ENCODE measurements at places on chromosomes 4 and X.

DNA sequence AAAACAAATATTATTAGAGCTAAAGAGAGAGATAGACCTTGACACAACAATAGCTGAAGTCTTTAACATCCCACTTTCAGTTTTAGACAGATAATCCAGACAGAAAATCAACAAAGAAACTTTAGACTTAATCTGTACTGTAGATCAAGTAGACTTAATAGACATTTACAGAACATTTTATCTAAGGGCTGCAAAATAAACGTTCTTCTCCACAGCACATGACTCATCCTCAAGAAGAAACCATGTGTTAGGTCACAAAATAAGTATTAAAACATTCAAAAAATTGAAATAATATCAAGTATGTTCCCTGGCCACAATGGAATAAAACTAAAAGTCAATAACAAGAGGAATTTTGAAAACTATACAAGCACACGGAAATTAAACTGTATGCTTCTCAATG is 1510.3 kb upstream of the PCDH10 start:
- no peaks in the 10 kb centered on the region for H3K4me1 ChIP-seq
- H3K4me3 ChIP-seq, result no peak overlapping the region
- no peak overlapping the region for H3K27ac ChIP-seq
- no peaks in the 10 kb centered on the region for H3K36me3 ChIP-seq

- H3K4me3 ChIP-seq, result no peak overlapping the region
- no peaks in the 10 kb centered on the region for H3K27me3 ChIP-seq
- H3K36me3 ChIP-seq, result no peaks in the 10 kb centered on the region
- H3K4me1 ChIP-seq, result no peaks in the 10 kb centered on the region
Observed at GRCh38 chrX:122913764-122914163, 270.3 kb upstream of the GRIA3 start.

GRCh38 chr4:38046727-38047489 is 86.7 kb downstream of the PTTG2 start:
- no peak overlapping the region for H3K4me3 ChIP-seq
- DNase-seq, result peak; percentile 79
- no peaks in the 10 kb centered on the region for H3K27me3 ChIP-seq
- peaks cover 1% of the 10 kb centered on the region for H3K36me3 ChIP-seq
- no peaks in the 10 kb centered on the region for H3K4me1 ChIP-seq

- H3K4me3 ChIP-seq, result no peak overlapping the region
- H3K36me3 ChIP-seq, result no peaks in the 10 kb centered on the region
Observed at GRCh38 chr4:176360446-176360845, 40.7 kb downstream of the SPCS3 start.

DNA sequence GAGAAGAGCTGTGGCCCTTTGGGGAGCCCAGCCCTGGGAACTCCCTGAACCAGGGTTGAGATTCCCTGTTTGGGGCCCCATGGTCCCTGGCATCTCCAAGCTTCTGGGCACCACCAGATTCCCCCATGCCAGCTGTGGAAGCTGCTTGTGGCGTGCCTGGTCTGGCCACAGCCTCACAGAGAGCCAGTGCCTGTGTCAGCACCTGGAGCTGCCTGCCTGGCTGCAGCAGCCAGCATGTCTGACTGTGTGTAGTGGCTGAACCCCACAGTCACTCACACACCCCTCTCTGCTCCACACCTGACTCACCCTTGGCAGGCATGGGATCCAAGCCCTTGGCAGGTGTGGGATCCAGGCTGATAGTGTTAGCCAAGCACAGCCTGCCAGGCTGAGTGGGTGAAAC is 97.2 kb upstream of the GALNTL6 start:
- no peaks in the 10 kb centered on the region for H3K4me1 ChIP-seq
- H3K4me3 ChIP-seq, result no peak overlapping the region
- no peak for DNase-seq
- H3K27me3 ChIP-seq, result no peaks in the 10 kb centered on the region
- H3K27ac ChIP-seq, result no peak overlapping the region

GRCh38 chr4:56311299-56311975 is 75.9 kb downstream of the AASDH start:
- H3K27ac ChIP-seq, result no peak overlapping the region
- DNase-seq, result peak; percentile 38
- no peaks in the 10 kb centered on the region for H3K4me1 ChIP-seq
- no peaks in the 10 kb centered on the region for H3K36me3 ChIP-seq
- H3K27me3 ChIP-seq, result no peaks in the 10 kb centered on the region

GRCh38 chr4:170137927-170138326 is 48.2 kb upstream of the AADAT start:
- H3K4me1 ChIP-seq, result no peaks in the 10 kb centered on the region
- H3K27ac ChIP-seq, result no peak overlapping the region
- H3K27me3 ChIP-seq, result no peaks in the 10 kb centered on the region
- no peak for DNase-seq
- no peak overlapping the region for H3K4me3 ChIP-seq

- no peak overlapping the region for H3K4me3 ChIP-seq
- H3K27ac ChIP-seq, result no peak overlapping the region
- no peaks in the 10 kb centered on the region for H3K36me3 ChIP-seq
- DNase-seq, result peak; percentile 91
- H3K4me1 ChIP-seq, result peaks cover 11% of the 10 kb centered on the region
Observed at GRCh38 chr4:123304151-123304964, 92.2 kb upstream of the SPRY1 start.

DNA sequence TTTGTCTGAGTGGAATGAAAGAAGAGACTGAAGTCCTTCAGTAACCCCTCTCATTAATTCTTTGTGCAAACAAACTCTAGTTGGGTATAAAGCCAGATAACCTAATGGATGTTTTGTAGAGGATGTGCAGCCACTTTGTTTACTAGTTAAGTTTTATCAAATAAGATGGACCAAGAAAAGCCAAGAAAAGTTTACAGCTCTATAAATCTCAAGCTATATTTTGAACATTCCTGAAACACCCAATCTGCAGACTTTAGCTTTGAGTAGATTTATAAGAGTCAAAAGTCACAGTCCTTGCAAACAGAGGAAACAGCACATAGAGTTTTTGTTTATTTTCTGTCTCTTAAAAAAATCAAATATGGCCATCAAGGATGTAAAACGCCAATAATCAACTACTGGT is 452.9 kb downstream of the SPRY1 start:
- no peaks in the 10 kb centered on the region for H3K27me3 ChIP-seq
- H3K4me1 ChIP-seq, result no peaks in the 10 kb centered on the region
- no peak for DNase-seq
- H3K27ac ChIP-seq, result no peak overlapping the region

DNA sequence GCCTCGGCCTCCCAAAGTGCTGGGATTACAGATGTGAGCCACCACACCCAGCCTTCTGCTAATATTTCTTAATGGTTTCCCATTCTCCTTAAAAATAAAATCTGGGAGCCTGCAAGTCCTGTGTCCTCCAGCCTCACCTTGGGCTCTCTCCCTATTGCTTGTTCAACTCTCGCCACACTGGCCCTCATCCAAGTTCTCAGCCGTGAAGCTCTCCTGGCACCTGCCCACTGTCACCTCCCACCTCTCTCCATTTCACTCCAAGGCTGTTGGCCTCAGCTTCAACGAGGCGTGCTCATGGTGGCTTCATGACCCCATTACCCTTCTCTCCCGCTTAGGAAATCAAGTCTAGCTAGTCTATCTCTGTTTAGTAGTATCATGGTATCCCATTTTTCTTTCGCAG is 9.5 kb upstream of the ETNPPL start:
- no peak overlapping the region for H3K4me3 ChIP-seq
- H3K27ac ChIP-seq, result no peak overlapping the region
- no peaks in the 10 kb centered on the region for H3K27me3 ChIP-seq
- no peaks in the 10 kb centered on the region for H3K4me1 ChIP-seq
- no peaks in the 10 kb centered on the region for H3K36me3 ChIP-seq

DNA sequence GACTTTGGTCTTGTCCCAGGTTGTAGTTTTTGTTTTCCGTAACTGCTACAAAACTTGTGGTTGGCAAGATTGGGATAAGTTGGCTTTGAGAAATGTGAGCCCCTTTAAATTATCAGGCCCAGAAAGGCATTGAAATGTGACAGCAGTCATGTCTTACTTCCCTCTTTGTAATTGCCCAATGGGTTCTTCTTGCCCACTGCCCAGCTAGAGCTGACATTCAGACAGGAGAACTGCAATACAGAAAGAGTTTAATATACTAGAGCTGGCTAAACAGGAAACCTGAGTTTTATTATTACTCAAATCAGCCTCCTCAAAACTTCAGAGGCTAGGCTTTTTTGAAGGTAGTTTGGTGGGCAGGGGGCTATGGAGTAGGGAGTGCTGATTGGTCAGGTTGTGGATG is 288.3 kb downstream of the ZNF674 start:
- H3K36me3 ChIP-seq, result no peaks in the 10 kb centered on the region
- no peak overlapping the region for H3K4me3 ChIP-seq
- no peaks in the 10 kb centered on the region for H3K27me3 ChIP-seq
- no peak for DNase-seq

GRCh38 chr4:131649227-131649626 is 1499.9 kb upstream of the PCDH10 start:
- no peaks in the 10 kb centered on the region for H3K4me1 ChIP-seq
- H3K4me3 ChIP-seq, result no peak overlapping the region
- H3K27ac ChIP-seq, result no peak overlapping the region
- DNase-seq, result no peak
- H3K27me3 ChIP-seq, result no peaks in the 10 kb centered on the region
- no peaks in the 10 kb centered on the region for H3K36me3 ChIP-seq

DNA sequence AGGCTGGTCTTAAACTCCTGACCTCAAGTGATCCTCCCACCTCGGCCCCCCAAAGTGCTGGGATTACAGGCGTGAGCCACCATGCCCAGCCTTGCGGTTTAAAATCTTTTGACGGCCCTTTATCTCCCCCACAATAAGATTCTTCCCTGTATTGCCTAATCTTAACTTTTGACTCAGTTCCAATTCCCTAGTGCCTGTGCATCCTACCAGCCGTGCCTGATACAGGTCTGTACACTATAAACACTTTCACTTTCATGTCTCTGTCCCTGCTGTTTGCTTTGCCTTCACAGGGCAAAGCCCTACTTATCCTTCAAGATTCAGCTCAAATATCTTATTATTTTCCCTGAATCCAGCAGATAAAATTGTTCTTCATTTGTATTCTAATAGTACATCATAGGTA is 74.6 kb downstream of the WDR44 start:
- H3K4me1 ChIP-seq, result no peaks in the 10 kb centered on the region
- no peaks in the 10 kb centered on the region for H3K36me3 ChIP-seq
- H3K27me3 ChIP-seq, result no peaks in the 10 kb centered on the region
- no peak for DNase-seq

GRCh38 chrX:53795576-53795975 is 109.1 kb upstream of the HUWE1 start:
- H3K27me3 ChIP-seq, result no peaks in the 10 kb centered on the region
- H3K4me1 ChIP-seq, result no peaks in the 10 kb centered on the region
- no peak overlapping the region for H3K27ac ChIP-seq
- peak; percentile 74 for DNase-seq
- no peak overlapping the region for H3K4me3 ChIP-seq
- H3K36me3 ChIP-seq, result no peaks in the 10 kb centered on the region

DNA sequence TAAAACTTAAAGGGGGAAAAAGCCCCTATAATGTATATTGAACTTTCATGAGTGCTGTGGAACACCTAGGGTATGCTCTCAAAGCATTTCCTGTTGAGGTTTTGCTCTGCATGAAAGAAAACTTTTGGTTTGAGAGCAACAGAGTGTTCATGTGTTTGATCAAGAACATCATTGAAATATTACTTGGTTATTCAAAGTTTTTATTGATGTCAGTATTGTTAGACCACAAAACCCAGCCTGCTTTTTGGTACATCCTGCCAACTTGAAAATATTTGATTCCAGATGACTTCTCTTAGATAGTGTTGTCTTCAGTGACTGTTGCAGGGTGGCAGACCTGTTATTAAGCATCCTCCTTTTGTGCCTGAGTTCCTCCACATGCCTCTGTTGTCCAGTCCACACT is 68.0 kb downstream of the N4BP2 start:
- no peak for DNase-seq
- no peaks in the 10 kb centered on the region for H3K36me3 ChIP-seq
- no peak overlapping the region for H3K4me3 ChIP-seq
- no peak overlapping the region for H3K27ac ChIP-seq

DNA sequence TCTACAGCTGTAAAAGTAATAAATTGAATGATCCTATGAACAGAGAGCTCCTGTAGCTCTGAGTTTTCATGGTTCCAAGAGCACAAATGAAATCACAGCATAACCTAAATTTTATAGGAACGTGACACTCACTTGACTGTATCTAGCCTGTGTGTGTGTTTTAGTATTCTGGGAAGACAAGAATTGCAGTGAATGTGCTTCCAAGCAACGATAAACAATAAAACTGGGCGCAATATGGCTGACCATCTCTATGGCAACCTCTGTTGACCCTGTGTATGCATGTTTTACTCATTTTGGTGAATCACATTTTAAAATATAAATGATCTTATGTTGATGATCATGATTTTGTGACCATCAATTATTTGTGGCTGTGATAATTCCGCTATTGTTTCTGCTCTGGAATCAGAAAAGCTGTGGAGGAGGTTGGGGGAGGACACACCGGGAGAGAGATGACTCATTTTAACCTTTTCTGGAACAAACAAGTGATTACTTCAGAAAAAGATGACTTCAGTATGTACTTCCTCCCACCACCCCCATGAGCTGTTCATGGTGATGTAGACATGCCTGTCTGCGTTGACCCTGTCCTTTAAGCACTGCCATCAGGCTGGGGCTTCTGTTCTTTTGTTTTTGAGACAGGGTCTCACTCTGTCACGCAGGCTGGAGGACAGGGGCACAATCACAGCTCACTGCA is 31.8 kb downstream of the USP11 start:
- no peaks in the 10 kb centered on the region for H3K36me3 ChIP-seq
- H3K4me1 ChIP-seq, result no peaks in the 10 kb centered on the region
- no peak overlapping the region for H3K27ac ChIP-seq
- H3K4me3 ChIP-seq, result no peak overlapping the region
- no peak for DNase-seq

- no peaks in the 10 kb centered on the region for H3K36me3 ChIP-seq
- no peak for DNase-seq
- no peaks in the 10 kb centered on the region for H3K27me3 ChIP-seq
- H3K27ac ChIP-seq, result no peak overlapping the region
- H3K4me3 ChIP-seq, result no peak overlapping the region
Observed at GRCh38 chr4:94603170-94603747, 151.5 kb downstream of the PDLIM5 start.

GRCh38 chr4:169996379-169997240 is 29.6 kb downstream of the MFAP3L start:
- no peaks in the 10 kb centered on the region for H3K27me3 ChIP-seq
- peaks cover 2% of the 10 kb centered on the region for H3K4me1 ChIP-seq
- H3K36me3 ChIP-seq, result no peaks in the 10 kb centered on the region
- no peak overlapping the region for H3K4me3 ChIP-seq

DNA sequence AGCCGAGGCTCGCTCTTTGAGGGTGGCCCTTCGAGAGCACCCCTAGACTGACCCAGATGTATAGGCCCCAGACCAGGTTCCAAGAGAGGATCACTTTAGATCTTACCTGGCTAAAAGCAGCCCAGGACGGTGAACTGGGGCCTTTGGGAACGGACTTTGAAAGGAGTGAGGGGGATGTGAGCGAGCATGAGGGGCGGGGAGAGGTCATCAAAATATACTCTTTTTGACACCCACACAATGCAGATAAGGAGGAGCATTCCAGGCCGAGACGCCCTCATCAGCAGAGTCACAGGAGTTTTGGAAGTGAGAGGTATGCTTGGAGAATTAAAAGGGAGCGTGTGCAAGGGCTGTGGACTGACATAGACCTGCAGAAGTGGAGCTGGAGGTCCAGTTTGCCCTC is 528 bp downstream of the NSDHL start:
- DNase-seq, result no peak
- no peaks in the 10 kb centered on the region for H3K36me3 ChIP-seq
- H3K4me3 ChIP-seq, result peak overlapping the region; percentile 85
- H3K4me1 ChIP-seq, result no peaks in the 10 kb centered on the region
- H3K27me3 ChIP-seq, result no peaks in the 10 kb centered on the region
- no peak overlapping the region for H3K27ac ChIP-seq
